ENCODE measurements at places on chromosomes 16 and 17.
A peak's percentile ranks its signal among the peaks of the same experiment; 100 is the strongest.

DNA sequence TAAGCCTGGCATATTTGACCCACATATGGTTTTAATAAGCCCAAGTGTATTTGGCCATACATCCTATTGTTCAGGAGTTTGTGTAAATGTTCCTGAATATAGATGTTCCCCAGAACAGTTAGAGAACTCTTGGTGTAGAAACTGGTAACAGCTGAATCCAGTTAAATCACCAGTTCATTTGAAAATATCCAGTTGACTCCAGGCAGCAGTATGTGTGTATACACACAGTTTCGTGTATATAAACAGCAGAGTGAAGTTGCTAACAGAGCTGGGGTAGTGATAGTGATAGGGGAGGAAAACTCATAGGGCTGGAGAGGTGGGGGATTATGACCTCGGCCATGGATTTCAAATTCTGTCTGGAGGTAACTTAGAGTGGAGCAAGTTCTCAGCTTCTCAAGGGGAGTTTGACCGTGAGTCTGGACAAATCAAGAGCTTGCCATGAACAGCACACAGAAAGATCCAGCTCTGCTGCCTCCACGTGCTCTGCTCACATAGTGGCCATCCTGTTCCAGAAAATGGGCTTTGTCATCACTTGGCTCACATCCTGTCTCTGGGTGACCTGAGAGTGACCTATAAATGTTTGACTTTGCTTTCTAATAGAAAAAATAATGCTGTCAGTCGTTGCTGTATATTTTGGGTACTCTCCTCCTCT lies 30.6 kb upstream of the MMD start:
- no peak for DNase-seq

DNA sequence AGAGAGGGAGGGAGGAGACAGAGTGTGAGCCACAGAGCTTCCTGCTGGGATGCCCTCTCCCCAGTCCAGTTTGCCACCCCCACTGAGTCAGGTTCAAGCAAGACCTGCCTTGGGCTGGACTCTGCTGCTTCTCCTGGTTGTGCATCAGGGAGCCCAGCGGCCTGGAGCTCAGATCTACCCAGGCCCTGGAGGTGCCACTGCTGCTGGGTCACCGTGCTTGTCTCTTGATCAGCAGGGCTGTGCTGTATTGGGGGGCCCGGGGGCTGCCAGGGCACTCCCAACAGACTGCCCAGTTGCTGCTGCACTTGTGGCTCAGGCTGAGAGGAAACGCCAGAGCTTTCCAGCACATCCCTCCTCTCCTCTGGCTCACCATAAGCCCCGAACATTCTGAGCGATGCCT lies 8.9 kb downstream of the TLE7 start:
- DNase-seq: no peak

DNA sequence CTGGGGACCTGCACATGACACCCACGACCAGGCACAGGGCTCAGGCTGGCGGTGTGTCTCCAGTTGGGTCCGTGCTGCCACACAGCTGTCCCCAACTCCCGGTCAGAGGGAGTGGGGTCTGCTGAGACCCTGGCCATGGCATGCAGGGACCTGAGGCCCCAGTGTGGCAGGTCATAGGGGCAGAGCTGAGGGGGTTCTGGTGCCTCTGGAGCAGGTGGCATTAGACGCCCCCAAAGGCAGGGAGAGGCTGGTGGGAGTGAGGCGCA lies 4.2 kb downstream of the NUBP2 start:
- no peak for DNase-seq

GRCh38 chr17:3846437-3847164 lies 555 bp upstream of the NCBP3 start:
- no peak for DNase-seq

DNA sequence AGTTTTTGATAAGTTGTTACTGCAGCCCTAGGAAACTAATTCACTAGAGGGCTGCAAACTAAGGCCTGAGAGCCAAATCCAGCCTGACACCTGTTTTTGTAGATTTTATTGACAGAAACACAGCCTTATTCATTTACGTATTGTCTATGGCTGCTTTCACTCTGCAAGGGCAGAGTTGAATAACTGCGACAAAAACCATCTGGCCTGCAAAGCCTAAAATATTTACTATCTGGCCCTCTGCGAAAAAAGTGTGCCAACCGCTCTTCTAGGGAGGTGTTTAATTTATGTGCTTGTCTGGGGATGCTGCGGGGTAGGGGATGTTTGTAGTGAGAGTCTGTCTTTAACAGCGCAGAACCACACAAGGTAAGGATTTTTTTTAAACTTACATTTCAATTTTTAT lies 165.0 kb upstream of the RBFOX1 start:
- no peak for DNase-seq

- DNase-seq: no peak
Observed at GRCh38 chr16:11088074-11088730, 143.8 kb downstream of the CLEC16A start.

GRCh38 chr16:21982108-21982507 lies 18.8 kb downstream of the PDZD9 start:
- no peak for DNase-seq

- no peak for DNase-seq
Observed at GRCh38 chr16:11684231-11685025, 16.2 kb downstream of the SNN start.

- no peak for DNase-seq
Observed at GRCh38 chr16:2438121-2438520, 8.9 kb downstream of the CCNF start.

DNA sequence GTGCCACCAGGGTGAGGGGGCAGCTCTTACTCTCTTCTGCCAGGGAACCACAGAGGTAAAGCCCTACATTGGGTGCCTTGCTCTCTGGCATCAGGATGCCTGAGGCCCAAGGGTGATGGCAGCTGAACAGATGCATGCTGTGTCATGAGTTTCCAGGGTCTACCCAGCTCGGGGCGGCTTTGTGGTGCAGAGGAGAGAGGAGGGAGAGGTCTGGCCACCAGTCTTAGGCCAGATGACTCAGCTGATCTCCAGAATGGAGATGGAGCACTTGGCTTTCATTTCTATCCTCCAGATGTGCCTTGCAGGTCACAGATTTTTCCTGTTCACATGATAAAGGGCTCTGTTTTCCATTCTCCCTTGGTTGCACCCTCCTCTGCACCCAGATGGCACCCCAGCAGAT lies 23.6 kb upstream of the USP22 start:
- no peak for DNase-seq

DNA sequence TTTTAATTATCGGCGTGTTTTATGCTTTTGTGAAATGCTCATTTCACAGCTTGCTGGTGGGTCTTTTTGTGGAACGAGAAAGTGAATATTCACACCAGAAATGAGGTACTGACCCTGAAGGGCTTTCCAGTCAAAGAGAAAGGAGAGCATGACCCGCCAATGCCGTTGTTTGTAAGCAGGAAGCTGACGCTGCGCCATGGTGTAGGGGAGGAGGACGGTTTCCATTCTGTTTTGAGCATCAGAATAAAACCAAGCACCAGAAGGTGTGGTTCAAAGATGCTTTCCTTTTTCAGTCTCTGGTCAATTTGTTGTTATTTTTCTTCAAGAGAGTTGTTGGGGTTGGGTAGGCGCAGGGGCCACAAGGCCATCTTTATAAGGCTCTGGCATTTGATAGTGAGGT lies 669.3 kb downstream of the WWOX start:
- no peak for DNase-seq

- DNase-seq: no peak
Observed at GRCh38 chr17:82231562-82232321, 2.9 kb downstream of the SLC16A3 start.

DNA sequence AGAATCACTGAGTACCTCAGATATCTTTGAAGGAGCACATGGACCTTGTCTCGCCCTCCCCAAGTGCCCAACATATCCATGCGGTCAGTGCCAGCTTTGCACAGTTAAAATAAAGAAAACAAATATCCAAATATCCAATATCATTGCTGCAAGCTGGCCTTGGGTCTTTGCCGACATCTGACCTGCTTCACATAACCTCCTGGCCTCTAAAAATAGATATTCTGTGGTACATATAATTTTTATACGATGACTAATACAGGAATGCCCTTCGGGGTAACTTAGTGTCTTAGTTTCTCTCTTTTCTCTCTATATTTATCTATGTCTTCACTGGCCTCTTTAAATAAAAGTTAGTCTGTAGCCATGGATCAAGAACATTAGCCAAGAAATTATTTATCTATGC lies 67.8 kb downstream of the MAF start:
- DNase-seq: no peak

- no peak for DNase-seq
Observed at GRCh38 chr16:53482123-53482522, 20.9 kb downstream of the AKTIP start.

- no peak for DNase-seq
Observed at GRCh38 chr17:38587947-38588787, 17.6 kb downstream of the SRCIN1 start.

DNA sequence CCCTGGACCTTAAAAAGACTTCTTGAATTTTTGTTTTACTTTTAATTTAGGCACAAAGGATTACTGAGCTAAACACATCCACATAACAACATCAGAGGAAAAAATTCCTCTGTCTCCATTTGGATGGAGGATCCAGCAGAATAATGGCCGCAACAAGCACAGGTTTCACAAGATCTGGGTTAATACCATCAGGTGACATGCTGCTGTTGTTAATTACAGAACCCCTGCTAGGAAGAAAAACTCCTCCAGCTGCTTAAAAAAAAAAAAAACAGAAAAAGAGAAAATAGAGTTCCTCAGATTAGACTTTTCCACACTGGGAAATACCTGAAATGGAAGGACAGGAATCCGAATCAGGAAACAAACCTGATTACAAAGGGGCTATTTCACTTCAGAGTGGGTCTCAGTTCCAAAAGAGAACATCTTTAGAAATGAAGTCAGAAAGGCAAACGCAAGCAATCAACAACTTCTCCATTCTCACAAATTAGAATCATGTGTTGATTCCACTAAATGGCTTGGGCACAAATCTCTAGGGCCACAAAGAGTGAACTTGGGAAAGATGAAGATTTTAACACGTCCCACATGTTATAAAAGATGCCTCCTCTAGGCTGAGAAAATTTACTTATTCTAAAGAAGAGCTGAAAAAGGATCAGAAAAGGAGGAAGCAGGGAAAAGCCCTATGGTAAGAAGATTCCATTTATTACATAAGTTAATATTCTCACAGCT lies 44.0 kb downstream of the SPOP start:
- no peak for DNase-seq

- DNase-seq: no peak
Observed at GRCh38 chr17:81734405-81735263, 22.6 kb downstream of the SLC25A10 start.

GRCh38 chr17:17778308-17779014 lies 58.3 kb downstream of the SREBF1 start:
- no peak for DNase-seq

GRCh38 chr17:28896884-28897768 lies at the start of gene FLOT2:
Gene FLOT2, minus strand, starts transcription at chr17:28897733. Its CDS starts 159 bp downstream, at chr17:28897574.
- DNase-seq: peak; percentile 39

DNA sequence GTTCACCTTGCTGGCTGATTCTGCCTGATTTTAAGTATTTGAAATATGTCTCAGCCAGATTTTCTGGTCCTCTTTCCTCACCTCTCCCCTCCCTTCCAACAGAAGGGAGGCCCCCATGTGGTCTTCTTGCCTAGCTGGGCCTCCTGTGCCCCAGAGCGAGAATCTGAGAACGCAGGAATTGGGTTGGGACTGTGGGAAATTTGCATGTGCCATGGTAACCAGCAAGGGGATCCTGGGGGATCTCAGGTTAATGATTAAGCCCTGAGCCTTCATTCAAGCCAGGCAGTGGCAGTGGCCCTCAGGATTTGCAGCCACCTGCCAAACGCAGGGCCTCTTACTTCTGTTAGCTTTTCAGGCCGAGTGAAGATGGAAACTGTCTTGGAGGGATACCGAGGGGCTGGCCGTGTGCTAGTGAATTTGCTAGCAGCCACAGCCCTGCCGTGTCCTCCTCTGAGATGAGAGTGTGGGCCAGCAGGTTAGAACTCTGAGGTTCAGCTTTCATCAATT lies 40.2 kb downstream of the KSR1 start:
- DNase-seq: no peak

DNA sequence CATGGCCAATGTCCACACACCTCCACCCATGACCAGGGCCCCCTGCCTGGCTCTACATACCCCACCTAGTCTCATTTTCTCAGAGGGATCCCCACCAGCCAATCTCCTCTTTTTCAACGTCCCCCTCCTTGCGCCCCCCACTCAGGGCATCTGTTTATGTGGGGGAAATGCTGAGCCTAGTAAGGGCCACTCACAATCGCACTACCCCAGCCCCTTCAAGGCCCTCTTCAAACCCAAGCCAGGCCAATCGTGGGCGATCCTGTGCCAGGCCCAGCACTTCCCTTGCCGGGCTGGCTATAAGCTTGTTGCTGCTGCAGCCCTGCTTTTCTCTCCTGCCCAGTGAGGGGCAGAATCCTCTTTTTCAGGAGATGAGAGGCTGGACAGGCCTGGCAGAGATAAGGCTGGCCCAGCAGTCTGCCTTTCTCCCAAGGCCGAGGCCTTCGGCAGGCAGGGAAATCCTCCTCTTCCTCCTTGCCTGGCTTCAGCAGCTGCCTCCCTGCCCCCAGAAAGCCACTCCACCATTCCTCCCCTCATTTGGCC lies 16.1 kb downstream of the HSD11B2 start:
- no peak for DNase-seq

DNA sequence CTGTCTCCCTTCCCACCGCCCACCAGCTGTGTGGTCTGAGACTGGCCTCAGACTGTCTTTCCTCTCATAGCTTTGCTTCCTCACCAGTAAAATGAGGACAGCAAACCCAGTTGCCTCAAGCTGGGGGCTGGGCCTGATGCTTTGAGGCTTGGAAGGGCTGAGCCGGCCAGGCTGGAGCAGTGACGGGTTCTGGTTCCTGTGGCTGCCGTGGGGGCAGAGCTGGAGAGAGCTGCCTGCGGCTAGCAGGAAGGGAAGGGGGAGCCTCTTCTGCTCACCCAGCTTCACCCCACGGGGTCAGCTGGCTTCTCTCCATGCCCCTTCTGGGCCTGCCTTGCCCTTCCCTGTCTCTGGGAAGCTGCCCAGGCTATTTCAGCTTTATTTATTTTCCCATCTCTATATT lies 23.7 kb downstream of the LASP1 start:
- no peak for DNase-seq

- no peak for DNase-seq
Observed at GRCh38 chr17:45936610-45937009, 42.3 kb downstream of the MAPT start.

DNA sequence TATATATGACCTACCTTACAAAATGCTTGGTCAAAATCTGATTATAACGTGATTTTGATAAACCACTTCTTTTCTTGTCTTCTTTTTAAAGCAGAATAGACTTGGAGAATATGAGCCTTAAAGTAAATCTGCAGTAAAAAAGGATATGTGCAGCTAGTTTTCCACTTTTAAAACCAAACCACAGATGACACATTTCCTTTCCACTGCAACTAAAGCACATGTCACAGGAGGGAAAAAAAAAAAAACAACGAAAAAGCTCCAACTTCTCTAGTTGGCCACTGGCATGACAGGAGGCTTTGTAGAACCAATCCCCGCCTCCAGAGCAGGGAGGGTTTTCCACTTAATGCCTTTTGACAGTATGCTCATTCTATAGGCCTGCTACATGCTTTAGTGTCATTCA lies at the start of gene EVI2A:
Gene EVI2A (minus strand): TSS at position 142 of the 400 bp plus-strand sequence. CDS start 2,609 bp downstream, outside the sequence.
- peak; percentile 49 for DNase-seq

- DNase-seq: no peak
Observed at GRCh38 chr17:57601143-57601735, 143.9 kb downstream of the CCDC182 start.

- no peak for DNase-seq
Observed at GRCh38 chr16:82405736-82406135, 221.0 kb upstream of the CDH13 start.

- no peak for DNase-seq
Observed at GRCh38 chr16:20617271-20617670, 41.1 kb upstream of the ACSM2B start.
